Esophagus muscularis mucosa (tissue), 4 donors: ENCODE measurements at places on chromosomes 6 and 20. TPM values are rescaled to one million over a fixed set of nuclear protein-coding genes. Genes with fewer than 3 reads are reported as not detected.

The VWA7 gene
- not detected for total RNA-seq

The SIRPB2 gene
- total RNA-seq = 5.8 TPM

The ANGPT4 gene
- 0.46 TPM for total RNA-seq

The MCM8 gene
- 4.6 TPM for total RNA-seq

The CDC40 gene
- total RNA-seq = 12.9 TPM

The LY86 gene
- 1.2 TPM for total RNA-seq

The TMC2 gene
- 0.19 TPM for total RNA-seq

The MUC22 gene
- not detected for total RNA-seq

The MUCL3 gene
- not detected for total RNA-seq

The RIPOR3 gene
- total RNA-seq = 15.8 TPM

The BCAS4 gene
- total RNA-seq = 4.2 TPM

The ENPP1 gene
- total RNA-seq = 35.2 TPM

The GNL1 gene
- total RNA-seq = 38.0 TPM

The BPIFB2 gene
- not detected for total RNA-seq

The SYNDIG1 gene
- not detected for total RNA-seq

The ATXN1 gene
- 42.4 TPM for total RNA-seq

The PTGIS gene
- 125 TPM for total RNA-seq

The SHLD1 gene
- 2.9 TPM for total RNA-seq

The PI16 gene
- 56.9 TPM for total RNA-seq

The TBXT gene
- not detected for total RNA-seq

The PGC gene
- total RNA-seq = not detected

The PRRC2A gene
- total RNA-seq = 74.8 TPM

The GPLD1 gene
- 4.0 TPM for total RNA-seq

The TSBP1 gene
- total RNA-seq = not detected

The MOCS1 gene
- 34.6 TPM for total RNA-seq

The OR2H1 gene
- not detected for total RNA-seq

The SF3B5 gene
- 101 TPM for total RNA-seq

The TRIM31 gene
- 1.3 TPM for total RNA-seq

The TAB2 gene
- total RNA-seq = 80.2 TPM

The LPIN3 gene
- 7.6 TPM for total RNA-seq

The ADGRG6 gene
- 5.5 TPM for total RNA-seq

The EPB41L1 gene
- total RNA-seq = 27.7 TPM

The SLA2 gene
- total RNA-seq = 0.26 TPM

The PLAGL1 gene
- 14.8 TPM for total RNA-seq

The CST3 gene
- 1,398 TPM for total RNA-seq

The CST1 gene
- total RNA-seq = not detected

The AFG1L gene
- 1.5 TPM for total RNA-seq

The OR12D3 gene
- not detected for total RNA-seq

The CNBD2 gene
- 7.1 TPM for total RNA-seq

The HLA-DQB2 gene
- 0.69 TPM for total RNA-seq
